ENCODE measurements at places on chromosomes 2 and 18.

DNA sequence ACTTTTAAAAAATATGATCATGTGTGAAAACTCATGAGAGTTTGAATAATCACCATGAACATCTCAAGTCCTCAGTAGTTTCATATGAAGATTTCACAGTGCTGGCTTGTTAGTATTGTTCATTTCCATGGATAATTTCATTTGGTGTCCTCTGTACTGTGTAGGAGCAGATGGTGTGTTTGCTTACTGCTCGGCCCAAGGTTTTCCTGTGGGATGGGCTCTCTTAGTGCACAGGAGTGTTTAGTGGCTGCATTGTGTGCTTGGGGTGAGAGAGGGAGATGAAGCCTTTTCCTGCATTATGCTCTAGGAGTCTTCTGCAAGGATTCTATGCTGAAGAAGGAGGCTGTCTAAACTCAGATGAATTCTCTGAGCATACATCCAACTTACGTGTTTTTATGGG lies 270.6 kb downstream of the SOCS6 start:
- DNase-seq: no peak

DNA sequence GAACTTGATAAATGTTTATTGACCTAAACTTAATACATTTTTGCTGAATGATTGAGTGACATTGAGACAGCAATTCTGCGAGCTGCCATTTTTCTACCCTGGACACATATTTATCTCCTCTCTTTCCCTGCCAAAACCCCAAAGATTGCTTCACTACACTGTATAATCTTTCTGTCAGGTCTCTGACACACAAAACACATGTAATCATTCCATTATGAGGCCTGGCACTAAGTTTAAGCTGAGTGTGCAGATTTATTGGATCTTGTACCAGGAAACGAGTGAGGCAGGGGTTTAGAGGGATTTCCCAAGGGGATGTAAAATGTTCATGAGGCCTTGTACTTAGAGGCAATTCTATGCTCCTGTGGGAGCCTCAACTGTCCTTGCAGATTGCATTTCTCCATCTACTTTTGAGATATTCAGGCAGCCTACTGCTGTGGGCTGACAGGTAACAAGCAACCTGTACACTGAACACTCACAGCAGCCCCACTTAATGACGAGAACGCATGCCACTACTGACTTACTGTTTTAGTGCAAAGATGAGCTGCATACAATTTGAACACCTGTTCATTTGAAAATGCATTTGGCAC lies 13.7 kb upstream of the OSR1 start:
- no peak for DNase-seq

- DNase-seq: no peak
These were observed 34.7 kb downstream of the TRABD2A start for GRCh38 chr2:84846041-84846663.

DNA sequence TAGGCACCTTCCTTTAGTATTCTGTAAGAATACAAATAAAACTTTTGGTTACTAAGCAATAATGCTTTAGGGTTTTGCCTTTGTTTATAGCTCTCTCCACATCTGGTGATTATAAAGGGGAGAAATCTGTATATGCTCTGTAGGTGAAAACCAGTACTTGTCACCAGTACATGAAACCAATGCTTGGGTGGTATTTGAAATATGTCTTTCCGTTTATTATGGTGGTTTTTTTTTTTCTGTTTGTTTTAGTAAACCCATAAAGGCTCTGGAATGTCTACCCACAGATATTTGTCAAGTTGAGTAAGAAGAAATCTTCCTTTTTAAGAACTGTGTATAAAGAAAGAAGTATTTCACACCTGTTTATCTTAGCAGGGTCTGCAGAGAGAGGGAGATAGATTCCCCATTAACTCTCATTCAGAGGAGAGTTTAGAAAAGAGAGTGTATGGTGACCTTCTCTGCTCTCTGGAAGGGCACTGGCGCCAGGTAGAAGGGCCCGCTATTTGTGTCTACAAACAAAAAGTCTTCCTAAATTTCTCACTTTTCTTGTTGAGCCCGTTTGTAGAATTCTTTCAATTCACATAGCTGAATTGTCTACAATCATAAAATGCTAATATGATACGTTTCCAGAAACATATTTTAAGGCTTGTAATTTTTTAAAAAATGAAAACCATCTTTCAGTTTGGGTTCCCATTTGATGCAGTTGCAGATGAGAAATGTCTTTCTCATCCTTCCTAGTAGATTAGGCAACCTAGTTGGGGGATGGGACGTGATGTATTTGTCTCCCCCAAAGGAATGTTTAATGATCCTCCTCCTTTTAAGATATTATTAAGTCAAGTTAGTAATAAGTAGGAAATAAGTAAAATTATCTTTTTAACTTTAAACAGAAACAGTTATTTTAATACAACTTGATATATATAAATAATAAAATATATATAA lies 33.9 kb downstream of the MAP3K20 start:
- no peak for DNase-seq

DNA sequence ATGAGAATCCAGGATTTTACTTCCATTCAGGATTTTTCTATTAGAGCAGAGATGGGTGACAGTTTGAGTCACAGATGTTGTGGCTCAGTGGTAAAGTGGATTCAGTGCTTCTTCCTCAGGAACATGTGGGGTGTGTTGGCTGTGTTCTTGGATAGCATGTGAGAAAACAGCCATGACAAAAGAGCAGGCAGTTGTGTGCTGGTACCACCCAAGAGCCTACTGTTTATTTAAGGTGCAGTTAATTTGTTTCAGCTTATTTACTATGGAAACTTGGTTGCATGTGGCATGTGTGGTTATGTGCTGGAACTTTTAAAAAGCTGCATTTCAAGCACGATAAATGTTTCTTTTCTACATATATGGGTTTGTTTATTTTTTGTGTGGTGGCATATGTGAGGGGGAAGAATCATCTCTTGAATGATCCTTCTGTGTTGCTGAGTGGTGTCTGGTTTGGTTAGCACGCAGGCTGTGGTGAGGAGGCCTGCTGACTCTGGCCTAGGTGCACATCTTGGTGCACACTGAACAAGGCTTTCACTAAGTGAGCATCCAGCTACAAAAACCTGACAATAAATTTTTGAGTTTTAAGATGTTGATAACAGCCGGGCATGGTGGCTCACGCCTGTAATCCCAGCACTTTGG lies 67.3 kb downstream of the SPTBN1 start:
- no peak for DNase-seq

DNA sequence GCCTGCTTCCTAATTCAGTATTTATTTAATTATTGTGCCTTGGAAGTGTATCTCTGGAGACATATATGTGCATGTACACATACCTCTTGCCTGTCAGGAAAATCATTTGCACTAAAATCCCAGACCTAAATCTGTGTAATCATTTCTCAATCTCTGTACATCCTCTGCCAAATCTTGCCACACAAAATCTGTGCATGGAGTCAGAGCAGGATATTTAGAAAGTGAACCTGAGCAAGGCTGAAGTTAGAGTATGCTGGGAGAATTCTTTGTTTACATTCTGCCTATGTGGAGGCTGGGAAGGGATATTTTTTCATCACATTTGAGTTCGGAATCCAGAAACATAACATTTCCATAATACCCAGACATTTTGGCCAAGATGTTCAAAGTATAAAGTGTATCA lies 9.3 kb downstream of the XRCC5 start:
- DNase-seq: no peak

GRCh38 chr18:805008-805754 lies 6.9 kb downstream of the YES1 start:
- no peak for DNase-seq

GRCh38 chr2:31188131-31188530 lies 29.2 kb downstream of the CAPN14 start:
- DNase-seq: no peak

GRCh38 chr2:9897331-9897737 lies 54.1 kb downstream of the TAF1B start:
- no peak for DNase-seq

DNA sequence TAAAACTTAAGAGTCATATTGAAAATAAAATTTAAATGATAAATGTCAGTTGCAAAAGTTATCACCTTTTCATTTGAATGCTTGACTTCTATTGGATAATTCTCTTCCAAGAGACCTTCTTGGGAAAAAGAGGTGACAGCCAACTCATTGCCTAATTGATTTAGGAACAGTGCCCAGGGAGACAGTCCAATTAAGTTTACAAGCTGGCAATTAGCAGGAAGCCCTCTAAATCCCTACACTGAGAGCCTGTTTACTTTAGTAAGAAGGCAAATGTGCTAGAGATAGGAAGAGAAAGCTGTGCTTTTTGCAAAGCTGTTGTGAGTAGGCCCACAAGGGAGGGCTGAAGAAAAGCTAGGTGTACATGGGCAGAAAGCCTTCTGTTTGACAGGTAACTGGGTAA lies 189.1 kb downstream of the WDPCP start:
- no peak for DNase-seq

DNA sequence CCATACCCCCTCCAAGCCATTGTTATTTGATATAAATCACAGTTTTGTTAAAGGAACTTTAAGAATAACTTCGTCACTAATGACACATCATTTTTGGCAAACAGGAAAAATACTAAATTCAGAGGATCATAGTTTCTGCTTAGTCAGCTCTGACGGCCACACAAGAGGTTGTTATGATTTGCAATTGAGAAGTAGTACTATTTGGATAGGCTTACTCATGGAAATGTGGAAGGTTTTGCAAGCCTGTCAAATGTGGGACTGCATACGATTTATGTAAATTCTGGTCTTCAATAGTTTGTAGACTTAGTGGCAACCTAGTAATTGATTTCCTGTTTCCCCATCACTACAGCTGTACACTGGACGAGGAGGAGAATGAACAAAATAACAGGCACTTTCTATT lies 108.1 kb downstream of the ARHGEF33 start:
- no peak for DNase-seq

DNA sequence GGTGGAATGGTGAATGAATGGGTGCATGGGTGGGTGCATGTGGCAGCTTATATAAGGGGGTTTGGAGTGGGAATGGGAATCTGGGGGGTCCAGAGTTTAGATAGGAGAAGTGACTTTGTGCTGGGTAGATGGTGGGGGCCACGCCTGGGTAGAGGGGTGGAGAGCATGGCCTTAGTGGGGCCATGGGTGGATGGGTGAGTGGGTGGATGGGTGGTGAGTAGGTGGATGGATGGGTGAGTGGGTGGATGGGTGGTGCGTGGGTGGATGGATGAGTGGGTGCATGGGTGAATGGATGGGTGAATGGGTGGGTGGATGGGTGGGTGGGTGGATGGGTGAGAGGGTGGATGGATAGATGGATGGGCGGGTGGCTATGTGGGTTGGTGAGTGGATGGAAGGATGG lies 53.9 kb downstream of the MYO7B start:
- no peak for DNase-seq

DNA sequence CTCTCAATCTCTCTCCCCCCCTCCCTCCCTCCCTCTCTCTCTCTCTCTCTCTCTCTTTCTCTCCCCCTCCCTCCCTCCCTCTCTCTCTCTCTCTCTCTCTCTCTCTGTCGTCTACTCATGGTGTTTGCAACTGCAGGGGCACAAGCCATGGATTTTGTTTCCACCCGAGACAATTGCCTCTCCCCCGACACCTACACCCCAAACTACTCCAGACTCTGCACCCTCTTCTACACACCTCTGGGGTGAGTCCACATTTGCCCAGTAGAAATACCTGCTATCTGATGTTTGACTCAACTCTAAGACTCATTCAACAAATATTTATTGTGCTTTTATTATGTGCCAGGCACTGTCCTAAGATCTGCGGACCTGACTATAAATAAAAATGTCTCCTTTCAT lies 93.7 kb downstream of the TMEM17 start:
- no peak for DNase-seq

GRCh38 chr18:46859855-46860254 lies 57.5 kb downstream of the PIAS2 start:
- no peak for DNase-seq

GRCh38 chr2:5734859-5735520 lies 42.8 kb downstream of the SOX11 start:
- no peak for DNase-seq

DNA sequence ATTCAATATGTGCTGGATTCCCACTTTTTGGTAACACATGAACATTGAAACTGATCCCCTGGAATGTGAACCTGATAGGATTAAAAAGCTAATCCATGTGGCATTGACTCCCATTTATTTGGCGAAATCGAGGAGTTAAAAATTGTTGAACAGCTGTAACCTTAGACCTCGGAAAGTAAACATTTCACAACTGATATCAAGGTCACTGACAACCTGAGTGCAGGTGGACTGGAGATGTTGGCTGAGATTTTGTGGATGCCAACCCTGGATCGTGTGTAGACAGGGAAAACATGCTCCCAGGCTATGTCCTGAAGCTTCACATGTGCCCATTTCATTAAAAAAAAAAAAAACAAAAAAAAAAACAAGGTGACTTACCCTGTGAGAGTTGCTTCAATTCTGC lies 204.8 kb downstream of the SETBP1 start:
- DNase-seq: no peak

- no peak for DNase-seq
These were observed 217.8 kb upstream of the NXPH2 start for GRCh38 chr2:138997856-138998517.

- no peak for DNase-seq
These were observed 155.5 kb downstream of the CD8B2 start for GRCh38 chr2:106642679-106643078.

- DNase-seq: no peak
These were observed 550.5 kb downstream of the SPAG16 start for GRCh38 chr2:213834746-213835145.

GRCh38 chr18:44098551-44099098 lies 582.1 kb upstream of the SETBP1 start:
- DNase-seq: no peak

DNA sequence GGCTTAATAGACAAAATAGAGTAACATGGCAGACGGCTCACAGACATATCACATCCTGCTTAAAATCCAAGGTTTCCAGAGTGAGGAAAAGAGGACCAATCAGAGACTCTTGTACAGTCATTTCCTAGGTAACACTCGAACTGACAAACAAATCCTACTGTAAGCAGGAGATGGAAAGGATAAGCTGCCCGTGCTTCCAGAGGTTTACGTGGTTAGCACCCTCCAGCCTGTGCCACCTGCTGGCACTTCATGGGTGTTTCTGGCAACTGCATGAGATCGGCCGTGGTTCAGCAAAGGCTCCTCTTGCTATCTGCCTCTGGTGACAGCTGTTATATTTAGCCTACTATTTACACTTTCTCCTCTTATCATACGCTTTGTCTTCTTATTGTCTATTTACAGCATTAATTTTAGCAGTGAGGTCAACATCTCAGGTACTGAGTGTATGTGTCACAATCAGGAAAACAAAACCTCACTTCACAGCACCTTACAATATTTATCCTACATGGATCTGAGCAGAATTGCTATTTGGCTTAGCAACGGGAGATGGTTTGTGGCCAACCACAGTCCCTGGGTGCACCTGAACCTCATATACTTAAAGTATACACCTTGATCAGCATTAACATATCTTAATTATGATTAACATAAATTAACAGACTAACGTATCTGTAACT lies 226.9 kb downstream of the TMEM163 start:
- no peak for DNase-seq

DNA sequence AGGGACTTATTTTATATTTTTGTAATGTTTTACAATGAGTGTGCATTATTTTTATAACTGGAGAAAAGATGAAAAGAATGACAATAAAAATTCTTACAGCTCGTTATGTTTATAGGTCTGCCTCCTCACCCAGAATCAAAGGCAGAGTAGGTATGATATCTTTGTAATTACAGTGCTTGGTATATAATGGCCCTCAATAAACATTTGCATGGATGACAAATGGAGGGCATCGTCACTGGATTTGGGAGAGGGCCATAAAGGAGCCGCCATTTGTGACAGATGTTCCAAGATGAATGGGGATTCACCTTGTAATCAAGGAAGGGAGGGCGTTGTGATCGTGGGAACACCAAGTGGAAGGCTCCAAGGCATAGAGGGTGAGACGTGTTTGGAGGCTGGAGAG lies 22.6 kb upstream of the GIGYF2 start:
- no peak for DNase-seq
